ENCODE measurements at places on chromosomes 3 and 15.

GRCh38 chr3:42876401-42876800 lies 722 bp upstream of the CYP8B1 start:
- no peak for DNase-seq

- no peak for DNase-seq
Measured at GRCh38 chr3:140204271-140204984, 269.4 kb downstream of the CLSTN2 start.

DNA sequence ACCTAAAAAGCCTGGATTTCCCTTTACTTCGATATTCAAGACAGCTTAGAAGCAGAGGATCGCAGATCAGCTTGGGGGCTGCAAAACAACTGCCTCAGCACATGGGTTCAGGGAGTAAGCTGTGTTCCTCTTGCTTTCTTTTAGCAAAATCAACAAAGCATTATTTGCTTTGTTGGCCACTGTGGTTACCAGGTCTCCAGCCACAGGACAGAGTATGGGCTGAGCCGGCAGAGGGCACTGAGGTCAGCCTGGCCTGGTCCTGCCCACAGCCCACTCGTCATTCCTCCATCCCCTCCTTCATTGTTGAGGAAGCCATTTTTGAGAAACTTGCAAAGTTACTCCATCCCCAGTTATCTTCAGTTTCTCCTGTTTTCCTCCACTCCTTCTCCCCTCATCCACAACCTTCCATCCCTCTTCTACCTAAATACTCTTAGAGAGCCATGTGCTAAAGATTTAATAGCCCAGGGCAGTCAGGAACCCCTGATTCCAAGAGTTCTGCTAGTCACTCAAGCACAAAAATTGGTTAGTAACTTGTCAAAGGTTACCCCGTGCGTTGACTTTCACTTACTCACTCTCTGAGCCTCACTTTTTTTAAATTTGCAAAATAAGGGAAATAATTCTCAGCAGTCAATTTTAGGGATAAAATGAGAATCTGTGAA lies 60.0 kb upstream of the HES1 start:
- peak; percentile 66 for DNase-seq

- DNase-seq, result no peak
Measured at GRCh38 chr3:96000966-96001365, 813.4 kb upstream of the EPHA6 start.

GRCh38 chr3:97952280-97952679 lies 20.0 kb downstream of the RIOX2 start:
- DNase-seq, result no peak

- no peak for DNase-seq
Measured at GRCh38 chr3:143989461-143989860, 17.8 kb downstream of the DIPK2A start.

GRCh38 chr15:41560572-41560874 lies 1.5 kb downstream of the TYRO3 start:
- DNase-seq, result no peak

GRCh38 chr15:90609242-90610180 lies 79.8 kb downstream of the CRTC3 start:
- DNase-seq, result no peak

DNA sequence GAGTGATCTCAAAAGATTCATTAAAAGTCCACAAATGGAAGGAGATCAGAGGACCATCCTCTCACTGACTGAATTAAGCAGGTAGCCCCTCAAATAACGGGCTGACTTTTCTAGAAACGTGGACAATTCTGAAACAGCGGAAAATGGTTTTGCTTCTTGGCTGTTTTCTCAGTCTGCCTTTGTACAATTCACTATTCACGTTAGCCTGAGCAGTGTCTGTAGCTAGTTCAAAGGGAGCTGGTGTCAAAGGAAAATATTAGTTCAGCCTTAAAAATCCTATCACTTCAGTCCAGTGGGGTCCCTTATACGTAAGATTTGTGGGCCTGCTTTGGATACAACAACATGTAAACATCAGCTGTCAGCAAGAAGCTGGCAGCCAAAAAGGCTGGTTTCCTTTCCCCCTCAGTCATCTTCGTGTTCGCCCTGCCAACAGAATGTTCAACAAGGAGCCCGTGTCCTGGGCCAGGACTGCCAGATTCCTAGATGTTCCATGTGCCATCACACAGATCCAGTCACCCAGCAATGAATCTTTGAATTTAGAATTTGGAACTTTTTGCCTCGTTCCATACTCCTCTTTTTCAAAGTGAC lies 19.3 kb downstream of the LMCD1 start:
- DNase-seq, result no peak

- no peak for DNase-seq
Measured at GRCh38 chr3:29481969-29482767, 201.3 kb downstream of the RBMS3 start.

GRCh38 chr3:171688002-171688401 lies 122.3 kb downstream of the PLD1 start:
- no peak for DNase-seq

DNA sequence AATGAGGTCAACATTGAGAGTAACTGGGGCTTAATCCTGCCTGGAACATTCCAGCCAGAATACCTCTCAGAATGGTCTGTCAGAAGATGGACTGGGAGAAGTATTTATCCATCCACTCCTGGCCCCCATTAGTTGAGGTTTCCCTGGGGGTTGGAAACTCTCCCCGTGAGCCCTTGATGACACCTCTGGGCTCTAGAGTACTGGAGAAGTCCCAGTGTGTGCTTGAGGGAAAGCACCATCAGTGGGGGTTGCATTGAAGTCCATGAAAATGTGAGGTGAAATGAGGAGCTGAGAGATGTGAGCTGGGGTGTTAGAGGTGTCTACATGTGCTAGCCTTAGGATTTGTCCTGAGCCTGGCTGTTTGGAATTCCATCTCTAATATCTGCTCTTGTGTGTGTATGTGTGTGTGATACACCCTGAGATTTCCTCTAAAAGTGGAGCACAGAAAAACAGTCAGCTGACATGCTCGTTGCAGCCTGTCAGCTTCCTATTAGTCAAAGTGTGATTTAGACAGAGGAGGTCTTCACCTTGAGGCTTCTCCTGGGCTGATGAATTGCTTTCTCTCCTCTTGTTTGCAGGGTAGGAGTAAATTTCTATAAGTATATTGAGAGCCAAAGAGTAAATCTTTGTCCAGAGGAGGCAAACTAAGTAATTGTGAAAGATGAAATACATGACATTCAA lies 67.6 kb downstream of the NR1D2 start:
- DNase-seq, result no peak

GRCh38 chr3:20424086-20424485 lies 238.1 kb upstream of the SGO1 start:
- DNase-seq, result no peak

GRCh38 chr3:37631686-37632085 lies 230.0 kb upstream of the CTDSPL start:
- DNase-seq, result no peak

DNA sequence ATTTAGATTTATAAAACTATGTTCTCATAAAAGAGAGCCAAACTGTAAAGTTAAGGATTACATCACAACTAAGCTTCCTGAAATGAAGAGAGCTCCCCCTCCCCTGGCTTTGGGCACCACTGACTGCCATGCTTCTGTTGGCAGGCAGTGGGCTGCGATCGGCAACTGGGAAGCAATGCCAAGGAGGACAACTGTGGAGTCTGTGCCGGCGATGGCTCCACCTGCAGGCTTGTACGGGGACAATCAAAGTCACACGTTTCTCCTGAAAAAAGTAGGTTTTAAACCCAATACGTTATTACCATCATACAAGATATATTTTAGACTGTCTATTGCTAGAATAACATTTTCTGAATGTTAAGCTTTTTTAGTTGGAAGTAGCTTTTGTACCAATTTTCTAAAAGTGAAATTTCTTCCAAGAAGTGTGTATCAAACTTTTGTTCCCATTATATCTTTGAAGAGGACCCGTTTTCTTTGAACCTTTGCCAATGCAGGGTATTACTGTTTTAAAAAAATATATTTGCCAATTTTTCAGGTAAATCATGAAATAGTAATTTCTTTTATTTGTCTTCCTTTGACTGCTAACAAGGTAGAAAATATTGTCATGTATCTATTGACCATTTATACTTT lies 184.1 kb downstream of the ADAMTSL3 start:
- DNase-seq, result peak; percentile 23

DNA sequence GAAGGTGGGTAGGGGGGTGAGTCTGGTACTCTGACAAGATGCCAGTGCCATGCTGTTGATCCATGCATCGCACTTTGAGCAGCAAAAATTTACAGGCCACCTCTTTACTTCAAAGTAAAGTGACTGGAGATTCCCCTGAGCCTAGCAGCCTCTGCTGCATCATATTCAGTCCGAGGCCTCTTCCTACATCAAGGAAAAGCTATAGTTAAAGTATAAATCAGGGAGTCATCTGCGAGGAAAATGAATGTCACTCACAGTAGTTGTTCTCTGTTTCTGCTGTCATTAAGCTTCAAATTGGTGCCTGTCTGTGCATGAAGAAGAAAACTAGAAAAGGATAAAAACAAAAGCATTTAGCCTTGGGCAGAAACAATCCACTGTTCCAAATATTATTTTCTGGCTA lies 706.2 kb downstream of the TBL1XR1 start:
- DNase-seq, result no peak

DNA sequence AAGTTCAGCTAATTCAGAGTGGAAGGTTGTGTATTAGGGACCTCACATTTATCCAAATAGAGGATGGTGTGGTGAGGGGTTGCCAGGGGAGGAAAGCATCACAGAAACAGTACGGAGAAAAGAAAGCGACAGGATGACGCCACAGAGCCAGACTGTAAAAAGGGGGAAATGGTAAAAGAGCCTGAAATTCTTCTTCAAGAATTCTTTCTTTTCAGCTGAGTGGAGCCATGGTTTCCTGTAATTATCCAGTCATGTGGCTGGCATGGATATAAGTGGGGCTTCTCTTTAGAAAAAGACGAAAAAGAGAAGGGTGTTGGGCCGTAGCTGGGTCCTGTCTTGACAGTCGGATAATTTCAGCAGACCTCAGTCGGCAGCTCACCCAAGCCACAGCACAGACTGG lies 24.5 kb upstream of the PSMD6 start:
- no peak for DNase-seq

DNA sequence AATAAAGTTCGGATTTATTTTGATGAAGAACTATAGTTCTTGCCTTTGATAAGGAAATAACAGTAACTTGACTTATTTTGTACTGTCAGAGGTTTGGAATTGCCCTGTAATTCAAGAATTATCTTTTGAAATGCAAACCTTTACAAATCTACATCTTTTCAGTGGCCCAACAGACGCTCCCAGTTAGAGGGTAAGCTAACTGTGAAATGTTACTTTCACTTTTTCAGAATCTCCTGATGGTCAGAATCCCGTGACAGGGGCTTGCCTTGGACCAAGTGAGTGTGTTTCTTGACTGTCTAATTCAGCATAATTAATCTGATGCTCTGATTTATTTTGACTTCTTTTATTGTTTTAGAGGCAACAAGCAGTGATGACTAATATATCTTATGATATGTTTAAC lies 262.5 kb downstream of the PLOD2 start:
- no peak for DNase-seq

GRCh38 chr3:18445401-18446148 lies 20.4 kb upstream of the SATB1 start:
- no peak for DNase-seq

GRCh38 chr3:50128001-50128400 lies 27.1 kb upstream of the SEMA3F start:
- DNase-seq, result peak; percentile 36

- peak; percentile 79 for DNase-seq
Measured at GRCh38 chr15:59157840-59158700, 48.6 kb upstream of the LDHAL6B start.

GRCh38 chr15:78050441-78050809 lies 27.1 kb downstream of the TBC1D2B start:
- DNase-seq, result no peak

- peak; percentile 36 for DNase-seq
Measured at GRCh38 chr15:62390791-62391640, 225.9 kb upstream of the C2CD4B start.

All from T47D (cell line).